ENCODE measurements at places on chromosomes 6 and 20.

DNA sequence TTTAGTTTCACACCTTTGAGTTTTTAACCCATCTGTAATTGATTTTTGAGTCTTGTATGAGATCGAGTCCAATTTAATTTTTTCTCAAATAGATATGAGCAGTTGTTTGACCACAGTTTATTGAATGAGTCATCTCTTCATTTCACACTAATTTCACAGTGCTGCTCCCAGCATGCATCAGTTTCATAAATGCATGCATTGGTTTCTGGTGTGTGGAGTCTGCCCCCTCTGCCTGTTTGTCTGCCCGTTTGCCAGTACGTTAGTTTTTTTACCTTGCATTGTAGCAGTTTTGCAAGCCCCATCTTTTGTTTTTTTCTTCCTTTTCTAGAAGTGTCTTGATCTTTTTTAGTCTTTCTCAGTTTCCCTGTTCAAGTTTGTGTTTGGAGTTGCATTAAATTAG is 11.9 kb downstream of the SLX4IP start:
- DNase-seq: no peak

DNA sequence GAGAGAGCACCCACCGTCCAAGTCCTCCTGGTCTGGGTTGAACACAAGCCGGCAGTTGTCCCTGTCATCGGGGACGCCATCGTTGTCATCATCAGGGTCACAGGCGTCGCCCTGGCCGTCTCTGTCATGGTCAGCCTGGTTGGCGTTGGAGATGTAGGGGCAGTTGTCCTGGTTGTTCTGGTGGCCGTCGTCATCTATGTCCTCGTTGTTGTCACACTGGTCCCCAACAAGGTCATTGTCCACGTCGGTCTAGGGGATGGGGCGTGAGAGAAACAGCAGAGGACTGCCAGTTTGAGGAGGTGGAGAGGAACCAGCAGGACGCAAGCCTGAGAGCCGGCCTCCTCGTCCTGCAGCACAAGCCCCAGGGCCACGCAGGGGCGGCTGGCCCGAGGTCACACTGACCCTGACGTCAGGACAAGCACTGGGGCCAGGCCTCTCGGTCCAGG is 28.5 kb downstream of the THBS2 start:
- DNase-seq: no peak

GRCh38 chr6:108454356-108454755 is 106.4 kb upstream of the FOXO3 start:
- no peak for DNase-seq

DNA sequence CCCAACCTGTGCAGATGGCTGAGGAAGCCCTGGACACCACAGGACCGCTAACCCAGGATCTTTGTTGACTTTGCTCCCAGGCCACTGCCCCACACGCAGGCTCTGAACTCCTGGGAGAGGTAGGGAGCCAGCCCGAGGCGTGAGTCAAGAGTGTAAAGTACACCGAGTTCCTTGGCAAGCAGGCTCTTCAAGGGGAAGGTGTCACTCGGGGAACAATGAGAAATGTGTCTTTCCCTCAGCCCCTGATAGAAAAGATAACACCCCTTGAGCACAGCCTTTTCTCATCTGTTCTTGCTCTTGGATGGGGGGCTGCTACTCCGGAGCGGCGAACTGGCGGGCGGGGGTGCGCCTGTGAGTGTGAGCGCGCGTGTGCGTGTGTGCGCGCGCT is 472 bp upstream of the EDN3 start:
- DNase-seq: no peak

DNA sequence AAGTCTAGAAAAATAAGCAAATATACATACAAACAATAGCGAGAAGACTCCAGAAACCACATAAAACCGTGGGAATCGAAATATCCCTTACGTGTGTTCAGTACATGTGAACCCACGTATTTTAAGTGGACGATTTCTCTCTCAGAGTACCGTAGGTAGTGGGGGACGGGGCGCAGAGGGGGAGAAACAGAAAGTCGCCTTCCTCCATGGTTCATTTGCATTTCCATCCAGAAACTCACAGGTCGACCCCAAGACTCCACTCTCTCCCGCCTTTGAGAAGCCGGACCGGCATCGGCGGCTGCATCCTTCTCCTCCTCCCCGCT is 538 bp upstream of the ENPP1 start:
- DNase-seq: no peak

GRCh38 chr20:51935003-51935358 is 132.7 kb upstream of the SALL4 start:
- no peak for DNase-seq

GRCh38 chr6:83086751-83087150 is 19.3 kb downstream of the DOP1A start:
- no peak for DNase-seq

GRCh38 chr6:36135053-36135731 is 4.9 kb downstream of the MAPK13 start:
- no peak for DNase-seq

GRCh38 chr6:38176797-38177751 is 357.5 kb downstream of the ZFAND3 start:
- no peak for DNase-seq

DNA sequence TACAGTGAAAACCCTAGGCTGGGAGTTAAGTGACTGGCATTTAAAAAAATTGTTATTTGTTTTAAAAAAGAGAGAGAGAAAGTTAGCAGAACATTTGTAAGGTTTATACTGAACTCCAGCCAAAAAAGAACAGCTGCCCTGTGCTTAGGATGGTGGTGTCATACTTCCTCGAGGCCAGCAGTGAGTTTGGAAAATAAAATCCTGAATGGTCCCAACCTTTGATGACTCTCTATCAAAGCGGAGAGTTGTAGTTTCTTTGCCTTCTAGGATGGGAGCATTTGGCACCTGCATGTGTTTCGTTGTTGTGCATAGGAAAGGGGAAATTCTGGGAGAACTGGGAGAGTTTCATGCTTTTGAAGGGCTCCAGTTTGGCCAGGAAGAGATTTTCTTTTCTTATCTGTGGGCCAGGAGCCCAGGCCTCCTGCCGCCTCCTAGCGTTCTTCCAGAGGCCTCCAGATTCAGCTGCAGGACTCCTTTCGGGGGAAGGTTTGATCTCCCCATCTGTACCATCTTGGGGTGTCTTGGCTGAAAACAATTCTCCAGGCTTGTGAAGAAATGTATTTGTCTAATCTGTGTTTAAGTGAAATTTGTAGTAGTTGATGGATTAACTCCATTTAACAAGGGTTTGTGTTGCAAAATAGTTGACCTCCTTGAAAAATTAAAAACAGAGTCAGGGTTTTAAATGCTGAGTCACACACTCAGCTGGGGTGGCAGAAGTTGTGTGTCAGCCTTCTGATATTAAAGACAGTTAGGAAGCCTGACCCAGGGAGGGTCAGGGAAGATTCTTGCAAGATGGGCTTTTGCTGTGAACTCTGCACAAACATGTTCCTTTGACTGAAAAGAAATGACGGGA is 63.4 kb downstream of the TXNDC5 start:
- DNase-seq: no peak

DNA sequence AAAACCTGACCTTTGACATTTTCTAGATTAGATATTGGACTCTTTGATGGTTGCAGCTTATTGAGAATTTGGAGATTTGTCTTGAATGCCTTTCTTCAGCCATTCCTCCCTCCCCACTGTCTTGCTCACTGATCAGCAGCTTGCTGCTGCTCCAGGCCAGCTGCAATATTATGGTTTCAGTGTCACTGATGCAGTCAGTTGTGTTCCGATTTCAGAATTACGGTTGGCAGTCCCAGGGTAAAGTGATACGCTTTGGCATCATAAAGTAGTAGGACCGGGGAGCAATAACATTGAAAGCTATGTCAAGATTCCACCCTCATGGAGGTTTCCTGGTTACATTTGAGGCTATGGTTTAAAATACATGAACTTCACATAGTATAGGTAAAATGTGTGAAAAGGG is 152.6 kb downstream of the BCKDHB start:
- no peak for DNase-seq

DNA sequence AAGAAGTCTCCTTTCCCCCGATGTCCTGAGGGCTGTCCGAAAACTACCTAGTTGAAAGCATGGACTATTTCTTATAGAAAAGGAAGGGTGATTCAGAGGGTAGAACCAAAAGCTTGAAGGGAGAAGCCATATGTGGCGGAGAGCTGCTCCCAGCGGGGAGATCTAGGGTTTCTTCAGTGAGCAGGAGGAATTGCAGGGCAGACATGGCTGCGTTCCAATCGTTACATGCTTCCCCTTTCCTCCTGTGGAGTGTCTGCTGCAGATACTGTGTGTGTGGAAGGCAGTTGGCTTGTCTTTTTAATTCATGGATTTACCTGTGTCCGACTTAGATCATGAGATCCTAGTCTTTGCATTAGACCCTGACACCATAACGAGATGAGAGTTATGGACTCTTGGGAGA is 799.5 kb downstream of the QKI start:
- no peak for DNase-seq

DNA sequence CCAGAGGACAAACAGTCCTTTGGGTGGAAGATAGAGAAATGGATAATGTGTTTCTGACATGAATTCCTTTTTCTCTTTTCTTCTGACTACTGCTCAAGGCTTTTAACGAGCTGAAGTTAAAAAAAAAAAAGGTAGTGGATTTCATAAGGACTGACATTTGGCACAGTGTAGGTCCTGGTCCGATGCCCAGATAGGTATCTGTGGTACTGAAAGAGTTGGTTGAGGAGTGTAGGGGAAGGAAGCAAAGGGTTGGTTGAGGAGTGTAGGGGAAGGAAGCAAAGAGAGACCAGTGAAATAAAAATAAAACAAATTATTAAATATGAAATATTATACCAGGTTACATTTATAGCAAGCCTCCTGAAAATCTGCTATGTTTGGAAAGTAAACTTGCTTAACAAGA is 11.8 kb downstream of the UTRN start:
- no peak for DNase-seq

DNA sequence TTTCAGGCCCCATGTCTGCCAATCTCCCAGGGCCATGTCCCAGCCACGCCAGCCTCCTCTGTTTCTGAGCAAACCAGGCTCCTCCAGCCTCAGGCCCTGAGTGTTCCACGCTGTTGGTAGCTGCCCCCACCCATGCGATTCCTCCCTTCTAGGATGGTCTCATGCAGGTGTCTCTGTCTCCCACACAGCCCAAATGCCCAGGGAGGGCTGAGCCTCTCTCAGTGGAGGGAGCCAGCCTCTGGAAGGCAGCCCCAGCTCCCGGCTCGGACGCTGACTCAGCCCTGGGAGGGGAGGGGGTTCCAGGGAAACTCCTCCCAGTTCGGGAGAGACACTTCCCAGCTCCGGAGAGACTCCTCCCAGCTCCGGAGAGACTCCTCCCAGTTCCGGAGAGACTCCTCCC is 122.9 kb upstream of the AFDN start:
- no peak for DNase-seq

DNA sequence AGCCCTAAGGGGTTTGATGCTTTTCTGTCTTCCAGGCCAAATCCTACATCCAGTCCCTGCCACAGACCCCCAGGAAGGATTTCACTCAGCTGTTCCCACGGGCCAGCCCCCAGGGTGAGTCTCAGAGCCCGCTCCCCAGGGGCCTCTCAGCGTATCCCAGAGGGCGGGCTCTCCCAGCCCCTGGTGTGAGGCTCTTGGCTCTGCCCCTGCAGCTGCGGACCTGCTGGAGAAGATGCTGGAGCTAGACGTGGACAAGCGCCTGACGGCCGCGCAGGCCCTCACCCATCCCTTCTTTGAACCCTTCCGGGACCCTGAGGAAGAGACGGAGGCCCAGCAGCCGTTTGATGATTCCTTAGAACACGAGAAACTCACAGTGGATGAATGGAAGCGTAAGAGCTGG is 8.4 kb downstream of the MAPK13 start:
- DNase-seq: no peak

- no peak for DNase-seq
Observed at GRCh38 chr20:61819921-61820825, 245.5 kb downstream of the TAF4 start.

GRCh38 chr6:150030611-150031010 is 5.3 kb upstream of the RAET1L start:
- DNase-seq: no peak

DNA sequence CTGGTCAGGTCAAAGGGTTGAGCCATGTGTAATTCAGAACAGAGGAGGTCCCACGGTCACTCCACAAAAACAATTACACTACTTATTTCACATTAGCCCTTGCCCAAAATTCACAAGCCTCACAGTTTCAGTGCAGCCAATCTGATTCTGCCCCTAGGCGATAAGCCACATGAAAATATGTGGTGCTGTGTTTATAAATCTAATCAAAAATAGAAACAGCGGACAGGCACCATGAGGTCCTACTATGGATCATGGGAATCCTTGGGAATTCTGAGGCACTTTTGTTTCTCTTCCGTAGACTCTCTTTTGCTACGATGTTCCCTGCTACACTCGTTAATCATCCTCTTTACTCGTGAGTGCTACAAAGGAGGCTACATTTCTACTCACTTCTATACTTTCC is 476.1 kb downstream of the TFAP2A start:
- no peak for DNase-seq

- DNase-seq: no peak
Observed at GRCh38 chr6:402901-403658, 11.5 kb downstream of the IRF4 start.

DNA sequence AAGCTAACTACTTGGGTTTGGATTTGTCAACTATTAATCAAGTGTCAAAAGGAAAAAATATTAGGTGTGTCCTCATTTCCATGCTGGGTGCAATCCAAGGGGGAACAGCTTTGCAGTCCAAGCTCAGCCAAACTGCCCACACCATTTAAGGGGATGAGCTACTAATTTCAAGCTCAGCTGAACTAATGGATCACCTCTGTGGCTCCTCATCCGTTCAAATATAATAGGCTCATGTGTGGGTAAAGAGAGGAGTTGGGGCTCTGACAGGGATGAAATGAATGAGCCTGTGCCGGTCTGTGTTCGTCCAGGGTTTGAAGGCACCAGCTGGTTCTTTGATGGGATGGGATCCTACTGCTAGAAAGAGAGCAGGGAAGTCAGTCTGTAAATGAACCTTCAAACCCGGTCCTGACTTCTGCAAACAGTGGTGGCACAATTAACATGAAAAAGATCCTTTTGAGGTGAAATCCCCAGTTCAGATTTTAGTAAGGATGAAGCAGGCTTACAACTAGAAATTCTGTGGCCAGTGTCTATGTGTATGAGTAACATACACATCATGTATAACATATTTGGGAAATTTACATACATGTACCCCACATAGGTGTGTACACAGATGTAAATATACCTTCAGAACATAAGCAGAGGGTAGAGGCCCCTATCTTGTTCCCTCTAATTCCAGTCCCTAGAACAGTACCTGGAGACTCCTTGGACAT is 41.9 kb downstream of the TTI1 start:
- no peak for DNase-seq

GRCh38 chr6:112289038-112289566 is 34.7 kb upstream of the LAMA4 start:
- no peak for DNase-seq

- no peak for DNase-seq
Observed at GRCh38 chr20:21575981-21576740, 62.3 kb upstream of the NKX2-2 start.

- no peak for DNase-seq
Observed at GRCh38 chr6:81366972-81367371, 385.5 kb downstream of the TENT5A start.

DNA sequence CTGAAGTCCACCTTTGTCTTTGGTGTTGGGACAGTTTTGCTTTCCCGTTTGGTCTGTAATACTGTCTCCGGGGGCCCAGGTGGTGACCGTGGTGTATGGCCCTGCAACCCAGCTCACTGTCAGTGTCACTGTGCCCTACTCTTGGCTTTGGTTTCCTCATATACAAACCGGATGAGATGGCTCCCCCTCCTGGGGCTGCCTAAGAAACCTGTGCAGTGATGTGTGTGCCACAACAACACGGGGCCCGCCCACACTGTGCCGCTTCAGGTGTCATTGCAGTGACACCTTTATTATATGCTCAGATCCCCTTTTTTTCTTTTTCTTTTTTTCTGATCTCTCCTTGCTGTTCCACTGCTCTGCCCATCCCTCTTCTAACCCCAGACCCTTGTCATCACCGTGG is 73.9 kb downstream of the RAMACL start:
- no peak for DNase-seq

Data from NCI-H345 (cell line).